NCI-H1105 treated with DMSO at 0.1 percent for 48 hours (cell line): ENCODE measurements at places on chromosomes 1 and 21.
A peak's percentile ranks its signal among the peaks of the same experiment; 100 is the strongest.

GRCh38 chr1:217029281-217030157 lies 306.3 kb upstream of the ESRRG start:
- DNase-seq, result no peak

DNA sequence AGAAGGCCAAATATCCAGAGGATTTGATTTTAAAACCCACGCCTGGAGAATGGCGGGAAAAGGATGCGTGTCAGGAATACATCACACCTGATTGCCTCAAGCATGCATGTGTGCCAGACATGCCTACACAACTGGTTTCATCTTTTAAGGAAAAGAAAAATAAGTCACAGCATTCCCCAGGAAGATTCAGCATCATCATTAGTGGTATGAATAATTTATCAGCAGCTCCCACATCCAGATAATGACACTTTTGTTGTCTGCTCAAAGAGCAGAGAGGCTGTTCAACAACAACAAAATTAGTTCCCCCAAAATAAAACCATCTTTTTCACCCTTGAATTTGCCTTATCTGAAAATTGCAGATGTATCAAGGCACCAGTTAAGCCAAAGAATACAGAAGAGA lies 328.6 kb upstream of the C1orf87 start:
- DNase-seq, result no peak

DNA sequence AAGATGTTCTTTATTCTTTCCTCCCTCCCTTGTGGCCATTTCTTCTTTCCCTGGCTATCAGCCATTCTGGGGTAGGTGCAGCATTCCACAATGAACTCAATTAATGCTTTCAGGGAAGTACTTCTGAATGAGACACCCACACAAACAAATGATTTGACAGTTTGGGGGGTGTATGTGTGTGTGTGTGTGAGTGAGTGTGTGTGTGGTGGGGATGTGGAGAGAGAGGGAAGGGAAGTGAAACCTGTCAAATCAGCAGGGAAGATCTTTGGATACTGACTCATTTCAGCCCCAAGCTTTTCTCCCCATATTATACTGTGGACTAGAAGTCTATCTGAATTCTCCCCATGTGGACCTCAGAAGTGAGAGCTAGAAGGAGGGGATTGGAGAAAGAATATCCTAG lies 154.9 kb upstream of the CD34 start:
- no peak for DNase-seq

GRCh38 chr1:248736977-248737376 lies 18.6 kb downstream of the LYPD8 start:
- DNase-seq, result no peak

GRCh38 chr1:1330366-1331067 lies 563 bp upstream of the TAS1R3 start:
- DNase-seq, result no peak

GRCh38 chr1:3113741-3114056 lies 44.7 kb downstream of the PRDM16 start:
- no peak for DNase-seq

- DNase-seq, result peak; percentile 38
Measured at GRCh38 chr21:42218836-42219605, at the start of gene ABCG1. Gene ABCG1, plus strand, starts transcription at chr21:42219140. Its CDS starts 123 bp downstream, at chr21:42219263.

- no peak for DNase-seq
Measured at GRCh38 chr1:65260851-65261473, 48.4 kb upstream of the DNAJC6 start.

GRCh38 chr1:218346391-218347204 lies 1.5 kb downstream of the TGFB2 start:
- DNase-seq, result peak; percentile 48

GRCh38 chr1:75791022-75791421 lies 5.0 kb downstream of the RABGGTB start:
- DNase-seq, result no peak

DNA sequence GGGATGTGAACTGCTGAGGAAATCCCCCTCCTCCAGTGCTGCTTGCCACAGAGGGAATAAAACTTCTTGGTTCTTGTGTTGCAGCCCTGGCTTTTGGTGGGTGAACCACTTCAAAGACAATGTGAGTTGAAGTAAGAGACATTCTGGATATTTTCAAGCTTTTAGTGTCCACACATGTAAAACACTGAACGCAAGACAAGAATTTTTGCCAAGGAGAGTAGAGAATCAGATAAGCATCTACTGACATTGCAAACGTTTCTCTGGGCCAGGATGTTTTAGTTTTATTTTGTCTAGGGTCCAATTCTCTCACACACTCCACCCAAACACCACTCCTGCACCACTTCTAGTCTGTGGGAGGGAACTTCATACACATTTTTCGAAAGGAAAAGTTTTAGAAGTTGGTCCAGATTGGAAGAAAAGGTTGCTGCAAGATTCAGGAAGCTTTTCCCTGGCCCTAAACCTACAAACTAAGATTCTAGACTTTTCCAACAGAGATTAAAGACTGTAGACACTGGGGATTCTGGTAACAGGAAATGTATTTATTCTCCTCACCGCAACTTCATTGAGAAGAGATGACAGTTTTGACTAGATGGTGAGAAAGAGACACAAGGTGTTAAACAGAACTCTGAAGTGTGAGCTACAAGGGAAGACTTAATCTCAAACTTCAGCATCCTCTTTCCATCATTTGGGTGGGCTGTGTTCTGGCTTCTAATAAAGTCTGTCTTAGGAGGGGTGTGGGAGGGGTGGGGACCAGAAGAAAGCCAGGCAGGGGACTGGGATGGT lies 16.1 kb downstream of the FASLG start:
- DNase-seq, result no peak

- DNase-seq, result no peak
Measured at GRCh38 chr1:207848234-207848633, 62.7 kb downstream of the CD34 start.

DNA sequence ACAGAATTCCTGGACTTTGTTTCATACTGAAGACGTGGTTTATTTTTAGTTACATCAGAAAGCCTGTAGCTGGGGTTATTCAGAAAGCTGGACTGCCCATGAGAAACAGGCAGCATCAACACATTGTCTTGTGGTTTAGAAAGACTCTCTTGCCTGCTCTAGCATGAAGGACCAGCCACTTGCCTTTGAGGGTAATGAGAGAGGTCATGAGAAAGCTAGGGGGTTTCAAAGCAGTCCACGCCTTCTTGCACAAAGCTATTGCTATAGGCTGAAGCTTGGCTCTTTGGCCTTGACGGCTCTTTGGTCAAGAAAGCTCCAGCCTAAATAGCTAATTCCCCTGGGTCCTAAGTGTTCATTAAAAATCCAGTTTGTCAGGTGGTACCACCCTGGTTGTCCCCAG lies 208.1 kb downstream of the PRDM2 start:
- no peak for DNase-seq

DNA sequence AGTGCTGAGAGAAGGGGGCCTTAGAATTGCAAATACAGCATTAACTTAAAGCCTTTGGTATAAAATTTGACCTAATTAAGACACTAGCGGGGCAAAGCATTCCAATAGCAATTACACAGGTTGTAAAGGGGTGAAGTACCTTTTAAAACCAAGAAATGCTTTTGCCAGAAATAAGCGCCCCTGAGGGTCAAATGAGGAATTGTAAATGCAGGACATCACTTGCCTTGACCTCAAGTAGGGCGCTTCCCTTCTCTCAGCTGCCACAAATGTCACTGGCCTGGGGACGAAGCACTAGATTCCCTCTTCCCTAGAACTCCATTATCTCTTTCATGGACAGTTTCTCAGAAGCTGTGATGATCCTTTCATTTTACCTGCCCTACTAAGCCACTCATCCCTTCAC lies 48.3 kb downstream of the SEC16B start:
- DNase-seq, result no peak

DNA sequence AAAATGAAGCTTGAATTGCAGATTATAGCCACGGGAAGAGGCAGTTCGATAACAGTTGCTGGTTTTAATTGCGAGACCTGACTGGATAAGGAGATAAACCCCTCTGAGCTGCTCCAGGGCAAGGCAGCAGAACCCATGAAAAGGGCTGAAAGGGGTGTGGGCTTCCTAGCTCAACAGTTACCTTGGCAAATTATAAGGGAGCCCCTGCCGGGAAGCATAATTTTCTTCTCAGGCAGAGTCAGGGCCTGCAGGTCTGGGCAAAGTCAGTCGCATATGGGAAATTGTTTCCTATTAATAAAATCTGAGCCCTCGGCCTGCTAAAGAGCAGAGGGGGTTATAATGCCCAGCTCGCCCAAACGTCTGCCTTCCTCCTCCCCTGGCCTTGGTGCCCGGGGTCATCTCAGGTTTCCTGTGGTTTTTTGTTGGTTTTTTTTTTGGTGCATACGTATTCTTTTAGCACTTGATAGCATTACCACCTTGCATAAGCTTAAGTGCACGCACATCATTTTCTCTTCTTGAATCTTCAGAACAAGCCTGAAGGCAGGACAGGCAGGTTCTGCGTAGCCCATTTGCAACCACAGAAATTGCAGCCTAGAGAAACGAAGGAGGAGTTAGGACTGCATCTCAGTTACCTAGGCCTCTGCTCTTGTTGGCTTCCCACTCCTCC lies 33.9 kb upstream of the SELENON start:
- peak; percentile 91 for DNase-seq

DNA sequence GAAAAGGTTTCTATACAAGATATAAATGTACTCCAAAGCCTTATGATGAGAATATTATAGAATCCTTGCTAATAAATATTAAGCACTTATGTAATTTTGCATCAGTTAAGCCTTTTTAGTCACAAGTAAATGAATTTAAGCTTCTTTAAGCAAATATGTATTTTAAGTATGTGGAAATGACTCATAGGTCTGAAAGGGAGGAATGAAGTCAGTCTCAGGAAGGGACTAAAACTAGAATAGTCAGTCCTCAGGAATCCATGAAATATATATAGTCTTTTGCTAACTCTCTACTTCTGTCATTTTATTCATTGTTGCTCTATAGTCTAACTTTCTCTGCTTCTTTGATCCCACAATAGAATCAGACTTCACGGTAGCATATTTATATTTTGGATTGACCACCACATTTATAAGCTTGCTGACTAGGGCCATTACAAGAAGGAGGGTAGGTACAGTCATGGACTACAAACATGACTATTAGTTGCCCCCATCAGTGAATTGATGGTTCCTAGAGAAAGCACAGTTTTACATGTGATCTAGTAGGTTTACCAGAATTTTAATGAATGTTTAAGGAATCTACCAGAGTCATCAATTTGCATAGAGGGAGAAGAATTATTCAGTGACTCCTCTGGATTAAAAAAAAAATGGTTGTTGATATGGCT lies 20.2 kb upstream of the RABGGTB start:
- no peak for DNase-seq

- DNase-seq, result no peak
Measured at GRCh38 chr1:93758842-93759515, 77.3 kb upstream of the BCAR3 start.

- no peak for DNase-seq
Measured at GRCh38 chr21:31720330-31720729, 11.6 kb downstream of the SCAF4 start.

DNA sequence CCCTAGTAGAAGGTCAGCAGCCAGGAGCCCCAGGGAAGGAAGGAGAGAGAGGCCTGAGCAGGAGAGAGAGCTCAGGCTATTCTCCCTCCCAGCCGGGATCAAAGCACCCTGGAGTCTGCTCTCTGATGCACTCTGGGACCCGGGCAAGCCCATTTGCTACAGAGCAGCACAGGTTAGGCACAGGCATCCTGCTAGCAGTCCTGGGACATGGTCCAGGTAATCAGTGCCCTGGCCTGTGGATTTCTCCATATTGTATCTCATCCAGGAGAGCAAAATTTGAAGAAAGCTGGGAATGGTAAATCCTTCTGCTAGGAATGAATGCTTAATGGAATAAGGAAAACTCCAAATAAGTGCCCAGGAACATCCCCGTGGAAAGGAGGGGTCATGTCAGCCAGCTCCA lies 130.3 kb downstream of the HIVEP3 start:
- DNase-seq, result no peak

- DNase-seq, result no peak
Measured at GRCh38 chr1:170776252-170776651, 112.3 kb downstream of the PRRX1 start.

- peak; percentile 85 for DNase-seq
Measured at GRCh38 chr1:86833461-86834215, 80.3 kb downstream of the SELENOF start.

GRCh38 chr1:6632588-6633514 lies 8.2 kb downstream of the THAP3 start:
- no peak for DNase-seq

- DNase-seq, result no peak
Measured at GRCh38 chr1:175555266-175555665, 188.1 kb downstream of the TNR start.

- no peak for DNase-seq
Measured at GRCh38 chr1:16521288-16521583, 7.2 kb upstream of the RNU1-1 start.

DNA sequence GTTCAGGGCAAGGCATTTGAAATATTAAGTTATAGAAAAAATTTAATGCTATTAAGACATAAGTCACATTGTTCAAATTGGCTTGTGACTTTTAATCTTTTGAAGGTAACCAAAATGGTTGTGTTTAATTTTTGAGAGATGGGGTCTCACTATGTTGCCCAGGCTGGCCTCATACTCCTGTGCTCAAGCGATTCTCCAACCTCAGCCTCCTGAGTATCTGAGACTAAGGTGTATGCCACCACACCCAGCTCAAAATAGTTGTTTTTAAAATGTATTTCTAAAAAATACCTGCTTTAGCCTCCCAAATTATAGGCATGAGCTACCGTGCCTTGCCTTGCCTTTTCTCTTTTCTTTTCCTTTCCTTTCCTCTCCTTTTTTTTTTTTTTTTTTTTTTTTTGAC lies 26.0 kb upstream of the CHAF1B start:
- DNase-seq, result no peak

DNA sequence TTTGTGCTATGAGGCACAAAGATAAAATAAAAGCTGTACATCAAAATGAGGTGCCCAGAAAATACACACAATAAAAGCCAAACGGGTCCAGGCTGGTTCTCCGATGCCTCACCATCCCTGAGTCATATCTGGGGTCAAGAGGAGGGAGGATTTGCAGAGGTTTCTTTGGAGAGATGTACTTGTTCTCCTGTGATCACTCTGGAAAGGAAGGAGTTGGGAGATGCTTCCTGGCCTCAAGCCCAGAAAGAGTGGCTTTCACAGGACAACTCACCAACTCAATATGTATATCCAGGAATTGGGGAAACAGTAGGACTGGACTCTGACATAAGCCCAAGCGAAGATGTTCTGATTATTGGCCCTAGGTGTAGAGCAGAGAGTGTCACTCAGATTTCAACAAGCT lies 51.9 kb downstream of the DIPK1A start:
- no peak for DNase-seq

DNA sequence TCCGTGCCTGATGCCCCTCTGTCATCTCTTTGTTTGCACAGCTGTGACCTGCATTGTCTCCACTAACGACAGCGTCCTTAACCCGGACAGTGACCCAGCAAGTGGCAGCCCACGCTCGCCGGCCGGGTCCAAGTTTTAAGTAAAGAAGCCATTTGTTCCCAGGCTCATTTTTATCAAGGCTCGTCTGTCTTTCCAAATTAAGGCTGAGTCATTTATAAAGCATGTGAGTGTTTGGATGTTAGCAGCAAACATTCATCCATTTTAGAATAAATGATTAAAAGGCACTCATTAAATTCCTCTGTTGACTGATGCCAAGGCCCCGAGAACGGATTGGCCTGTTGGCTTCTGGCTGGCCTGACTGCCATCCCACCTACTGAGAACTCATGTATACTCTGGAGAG lies 514.5 kb downstream of the NPHP4 start:
- DNase-seq, result no peak

GRCh38 chr1:110216844-110217444 lies 6.8 kb downstream of the KCNC4 start:
- no peak for DNase-seq

- no peak for DNase-seq
Measured at GRCh38 chr1:145982010-145982723, 14.2 kb downstream of the TXNIP start.

GRCh38 chr1:121417325-121417923 lies 232.6 kb downstream of the SRGAP2C start:
- DNase-seq, result no peak
